ENCODE measurements at places on chromosomes 2 and 18.

DNA sequence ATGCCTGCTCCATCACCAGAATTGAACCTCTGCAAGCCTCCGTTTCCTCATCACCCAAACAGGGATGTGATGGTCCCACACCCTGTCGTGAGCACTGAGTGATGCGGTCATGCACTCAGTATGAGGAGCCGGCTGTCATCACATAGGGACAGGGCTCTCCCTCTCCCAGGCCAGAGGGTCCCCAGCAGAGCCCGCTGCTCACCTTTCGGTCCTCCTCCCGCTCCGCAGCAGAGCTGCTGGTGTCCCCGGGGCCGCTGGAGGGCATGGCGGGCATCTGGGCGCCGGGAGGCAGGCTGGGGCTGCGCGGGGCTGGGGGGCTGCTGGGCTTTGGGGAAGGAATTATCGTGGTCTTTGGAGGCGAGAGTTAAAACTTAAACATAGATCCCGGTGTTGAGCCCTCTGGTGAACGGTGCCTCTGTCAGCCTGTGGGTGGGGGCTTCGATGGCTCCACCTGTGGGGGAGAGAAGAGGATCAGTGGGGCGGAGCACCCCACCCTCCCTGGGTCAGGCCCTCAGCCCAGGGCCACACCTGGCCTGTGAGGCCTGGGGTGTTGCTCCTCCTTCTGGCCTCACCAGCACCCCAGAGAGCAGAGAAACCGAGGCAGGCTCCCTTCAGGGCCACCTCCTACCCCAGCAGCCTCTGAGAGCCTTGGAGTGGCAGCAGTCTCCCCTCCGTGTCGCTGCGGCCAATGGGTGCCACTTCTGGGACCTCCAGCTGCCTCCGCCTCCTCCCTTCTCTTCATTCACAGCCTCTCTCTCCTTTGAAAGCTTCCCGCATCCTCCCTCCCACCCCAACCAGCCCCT lies 27.8 kb downstream of the DNMT3A start:
- no peak for DNase-seq

- DNase-seq: no peak
Measured at GRCh38 chr2:43223521-43224001, 2.8 kb downstream of the ZFP36L2 start.

DNA sequence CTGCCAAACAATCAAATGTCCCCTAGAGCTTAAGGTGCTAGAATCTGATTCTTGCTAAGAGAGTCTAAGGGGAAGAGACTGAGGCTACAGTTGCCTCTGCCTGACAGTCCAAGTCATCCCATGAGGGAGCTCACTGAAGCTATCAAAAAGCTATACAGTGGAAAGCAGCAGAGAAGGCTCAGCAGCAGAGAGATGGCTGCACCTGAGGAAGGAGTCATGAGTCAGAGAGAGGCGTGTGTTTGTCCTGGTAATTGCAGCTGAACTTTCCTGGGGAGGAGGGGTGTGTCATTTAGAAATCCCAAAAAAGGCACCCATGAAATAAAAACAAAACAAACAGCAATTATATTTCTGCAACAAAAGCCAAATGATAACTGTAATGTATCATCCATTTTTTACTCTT lies 305.2 kb upstream of the UBE2E3 start:
- DNase-seq: no peak

GRCh38 chr2:36399050-36399449 lies 43.5 kb downstream of the CRIM1 start:
- DNase-seq: no peak

- DNase-seq: no peak
Measured at GRCh38 chr2:149808556-149808955, 221.0 kb upstream of the MMADHC start.

DNA sequence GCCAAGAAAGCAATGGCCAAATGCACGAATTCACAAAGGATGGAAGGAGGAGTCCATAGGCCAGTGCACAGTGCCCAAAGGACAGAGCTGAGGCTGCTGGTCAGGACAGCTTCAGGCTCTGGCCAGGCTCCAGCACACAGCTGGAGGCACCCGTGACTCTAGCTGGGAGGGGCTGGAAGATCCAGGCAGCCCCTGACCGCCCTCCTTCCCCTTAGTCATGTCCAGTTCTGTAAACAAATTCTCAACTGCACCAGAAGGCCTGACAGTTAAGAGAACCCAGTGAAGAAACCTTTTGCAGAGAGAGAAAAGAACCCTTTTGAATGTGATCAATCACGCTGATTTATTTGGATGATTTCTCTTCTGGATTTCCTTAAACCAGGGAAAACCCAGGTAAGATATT lies 7.7 kb upstream of the YWHAQ start:
- DNase-seq: no peak

DNA sequence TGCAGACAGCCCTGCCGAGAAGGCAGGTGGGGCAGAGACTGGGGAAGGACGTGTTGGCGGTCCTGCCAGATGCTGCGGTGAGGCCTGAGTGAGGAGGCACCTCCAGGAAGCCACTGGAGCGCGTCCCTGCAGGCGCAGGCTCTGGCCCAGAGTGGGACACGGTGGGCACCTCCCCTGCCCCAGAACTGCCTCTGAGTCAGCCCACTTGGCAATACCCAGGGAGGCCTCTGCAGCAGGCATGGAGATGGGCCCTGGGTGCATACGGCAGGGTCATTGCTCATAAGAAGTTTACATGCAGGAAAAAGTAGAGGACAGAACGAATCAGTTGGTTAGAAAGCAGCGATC lies 195.9 kb downstream of the TFCP2L1 start:
- peak; percentile 74 for DNase-seq

GRCh38 chr2:10909050-10909995 lies 2.4 kb upstream of the KCNF1 start:
- no peak for DNase-seq

DNA sequence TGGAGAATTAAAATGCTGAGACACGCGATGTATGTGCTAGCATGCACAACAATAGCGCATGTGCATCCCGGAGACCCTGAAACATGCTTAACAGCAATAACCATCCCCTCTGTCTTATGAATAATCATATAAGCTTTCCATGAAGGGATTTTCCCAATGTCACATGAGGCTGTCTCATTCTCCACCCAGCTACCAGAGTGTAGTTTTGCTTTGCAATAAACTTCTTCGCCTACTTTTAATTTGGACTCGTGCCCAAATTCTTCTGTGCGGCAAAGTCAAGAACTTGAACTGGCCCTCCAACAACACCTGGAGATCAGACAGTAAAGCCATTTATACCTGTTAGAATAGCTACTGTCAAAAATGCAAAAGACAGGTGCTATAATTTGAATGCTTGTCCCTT lies 15.5 kb downstream of the LYG1 start:
- no peak for DNase-seq

- no peak for DNase-seq
Measured at GRCh38 chr2:43144263-43144662, 82.1 kb downstream of the ZFP36L2 start.

DNA sequence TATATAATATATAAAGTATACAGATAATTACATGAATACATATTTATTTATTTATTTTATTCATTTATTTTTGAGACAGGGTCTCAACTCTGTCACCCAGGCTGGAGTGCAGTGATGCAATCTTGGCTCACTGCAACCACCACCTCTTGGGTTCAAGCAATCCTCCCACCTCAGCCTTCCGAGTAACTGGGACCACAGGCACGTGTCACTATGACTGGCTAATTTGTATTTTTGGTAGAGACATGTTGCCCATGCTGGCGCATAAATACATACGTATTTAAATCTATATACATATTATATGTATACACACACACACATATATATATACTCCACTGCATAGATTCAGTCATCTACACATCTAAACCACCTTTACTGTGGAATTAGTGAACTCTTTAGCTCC lies 20.6 kb upstream of the NDUFV2 start:
- DNase-seq: no peak

DNA sequence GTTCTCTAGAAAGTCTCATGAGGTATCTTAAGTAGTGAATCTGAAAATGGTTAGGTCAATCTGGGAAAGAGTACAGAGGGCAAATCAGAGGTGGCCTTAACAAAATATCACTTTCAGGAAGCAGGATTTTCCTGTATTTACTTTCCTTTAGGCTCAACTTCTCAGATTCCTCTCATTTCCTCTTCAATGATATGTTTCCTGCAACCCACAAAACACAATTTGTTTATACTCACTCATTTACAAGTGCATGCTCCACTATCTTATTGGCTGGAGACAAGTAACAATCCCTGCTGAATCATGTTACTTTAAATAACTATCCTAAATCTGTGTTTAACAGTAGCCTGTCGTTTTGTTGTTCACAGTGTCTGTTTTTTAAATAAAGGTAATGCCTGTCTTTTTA lies 228.1 kb downstream of the DSC3 start:
- DNase-seq: no peak

GRCh38 chr2:8159966-8160603 lies 521.8 kb upstream of the ID2 start:
- DNase-seq: no peak

DNA sequence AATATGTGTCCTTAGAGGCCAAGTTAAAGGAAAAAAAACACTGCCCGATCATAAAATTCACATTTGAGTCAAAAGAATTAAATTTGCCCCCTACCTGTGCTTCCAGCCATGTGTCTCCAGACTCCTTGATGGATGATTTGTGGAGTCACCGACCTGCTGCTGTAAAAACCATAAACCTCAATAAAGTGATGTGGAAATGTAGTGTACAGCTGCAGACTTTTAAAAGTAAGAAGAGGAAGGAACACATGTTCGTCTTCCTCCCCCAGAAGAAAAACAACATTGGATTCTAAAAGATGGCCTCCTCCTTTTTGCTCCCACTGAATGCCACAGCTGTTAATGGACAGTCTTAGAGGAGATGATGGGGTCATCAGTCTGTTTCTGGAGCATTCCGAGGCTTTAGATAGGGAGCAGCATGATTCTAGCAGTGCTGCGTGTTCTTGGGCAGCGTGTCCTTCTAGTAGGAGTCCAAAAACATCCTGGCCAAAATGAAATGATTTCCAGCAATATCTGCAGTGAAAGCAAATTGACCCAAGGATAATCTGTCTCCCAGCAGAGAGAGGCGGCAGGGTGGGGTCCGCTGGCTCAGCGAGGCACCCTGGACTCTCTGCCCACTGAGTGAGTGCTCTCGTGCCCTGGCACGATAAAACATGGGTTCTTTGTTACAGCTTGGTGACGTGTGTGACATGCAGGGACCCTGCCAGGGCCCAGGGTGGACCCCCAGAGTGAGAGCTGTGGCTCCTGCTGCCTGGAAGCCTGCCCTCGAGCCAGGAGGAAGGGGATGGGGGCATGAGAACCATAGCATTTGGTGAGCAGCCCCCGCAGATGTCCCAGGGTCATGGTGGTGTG lies 196.1 kb downstream of the FAM210A start:
- DNase-seq: no peak

GRCh38 chr2:122703676-122704075 lies 948.2 kb downstream of the TSN start:
- DNase-seq: no peak

DNA sequence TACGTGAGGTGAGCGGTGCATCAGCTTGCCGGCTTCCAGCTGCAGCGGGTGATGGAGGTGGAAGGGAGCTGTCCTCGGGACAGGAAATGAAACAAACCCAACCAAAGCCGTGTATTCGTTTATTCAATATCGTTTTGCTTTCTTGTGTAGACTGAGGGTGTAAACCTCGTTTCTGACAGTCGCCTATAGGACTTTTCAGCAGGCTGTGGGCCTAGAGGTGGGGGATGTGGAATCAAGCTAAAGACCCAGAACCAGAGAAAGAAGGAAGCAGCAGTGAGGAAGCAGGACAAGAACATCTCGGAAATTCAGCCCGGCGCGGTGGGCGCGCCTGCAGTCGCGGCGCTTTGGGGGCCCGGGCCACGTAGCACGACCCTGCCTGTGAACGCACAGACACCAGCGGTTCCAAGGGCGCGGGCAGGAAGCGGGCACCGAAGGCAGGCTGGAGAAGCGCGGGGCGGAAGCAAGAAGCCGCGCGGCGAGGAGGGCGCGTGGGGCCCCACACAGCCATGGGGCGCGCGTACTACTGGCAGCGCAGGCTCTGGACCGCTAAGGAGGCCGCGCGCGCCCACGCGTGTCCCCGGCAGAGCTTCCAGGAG lies 755 bp upstream of the ATP9B start:
- DNase-seq: no peak
